CD4-positive, alpha-beta T cell (primary cell): ENCODE measurements at places on chromosomes 16 and 17.
A peak's percentile ranks its signal among the peaks of the same experiment; 100 is the strongest.

DNA sequence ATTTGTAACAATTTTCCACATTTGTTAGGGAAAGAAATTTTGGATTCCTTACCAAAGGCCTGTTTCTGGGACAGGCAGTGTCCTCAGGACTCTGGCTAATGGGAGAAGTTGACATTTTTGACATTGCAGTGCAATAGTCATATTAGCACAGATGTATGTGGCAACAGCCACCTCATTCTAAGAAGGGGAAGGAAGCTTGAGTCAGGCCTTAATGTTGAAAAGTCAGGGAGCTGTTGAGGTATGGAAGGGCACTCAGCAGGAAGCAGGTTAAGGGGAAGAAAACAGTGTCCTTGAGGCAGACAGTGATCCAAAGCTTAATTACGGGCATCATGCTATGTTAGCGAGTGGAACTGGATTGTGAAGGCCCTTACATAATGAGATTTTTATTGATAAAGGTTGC lies 20.9 kb downstream of the AKTIP start:
- no peak for DNase-seq

GRCh38 chr17:50931144-50931908 lies 65.2 kb upstream of the TOB1 start:
- peak; percentile 31 for DNase-seq

DNA sequence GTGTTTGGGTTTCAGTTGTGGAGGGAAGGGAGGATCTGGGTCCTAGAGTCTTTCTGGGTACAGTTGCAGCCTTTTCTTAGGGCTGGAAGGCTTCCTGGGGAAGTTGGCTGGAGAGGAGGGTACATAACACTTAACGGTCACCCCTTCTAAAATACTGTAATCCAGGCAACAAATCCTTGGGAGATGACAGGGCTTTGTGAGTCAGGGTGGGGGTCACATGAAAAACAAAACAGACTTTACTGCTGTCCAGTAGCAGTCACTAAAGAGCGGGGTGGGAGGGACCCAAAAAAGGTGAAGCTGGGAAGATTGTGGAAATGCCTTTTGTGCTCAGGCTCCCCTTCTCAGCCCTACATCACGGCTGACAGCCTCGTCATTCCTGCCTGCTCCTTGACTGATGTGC lies 6.3 kb downstream of the SAP30BP start:
- DNase-seq = no peak

- no peak for DNase-seq
Observed at GRCh38 chr17:61235827-61236197, 163.8 kb upstream of the TBX2 start.
